ENCODE measurements at places on chromosomes 12 and 14.

- no peak for DNase-seq
Observed at GRCh38 chr12:106582641-106583230, at the start of gene RFX4. TSS of gene RFX4 (plus strand) at chr12:106583004. CDS start at chr12:106583321, 317 bp downstream.

DNA sequence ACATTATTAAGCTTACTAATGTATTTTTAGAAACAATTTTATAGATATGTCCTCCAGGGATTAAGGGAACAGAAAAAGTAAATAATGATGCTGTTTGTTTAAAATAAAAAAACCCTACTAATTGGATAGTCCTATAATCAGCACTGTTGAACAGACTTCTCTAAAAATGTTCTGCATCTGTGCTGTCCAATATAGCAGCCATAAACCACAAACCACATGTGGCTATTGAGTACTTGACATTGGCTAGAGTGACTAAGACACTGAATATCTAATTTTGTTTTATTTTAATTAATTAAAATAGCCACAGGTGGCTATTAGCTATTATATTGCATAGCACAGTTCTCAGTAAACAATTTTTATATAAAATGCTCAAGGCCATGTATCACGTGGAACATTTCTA, 210.4 kb downstream of the DPY19L2 start:
- DNase-seq, result no peak

- no peak for DNase-seq
Observed at GRCh38 chr14:35687335-35687939, 121.7 kb downstream of the RALGAPA1 start.

- DNase-seq, result no peak
Observed at GRCh38 chr12:75568393-75568792, 57.0 kb upstream of the KRR1 start.

DNA sequence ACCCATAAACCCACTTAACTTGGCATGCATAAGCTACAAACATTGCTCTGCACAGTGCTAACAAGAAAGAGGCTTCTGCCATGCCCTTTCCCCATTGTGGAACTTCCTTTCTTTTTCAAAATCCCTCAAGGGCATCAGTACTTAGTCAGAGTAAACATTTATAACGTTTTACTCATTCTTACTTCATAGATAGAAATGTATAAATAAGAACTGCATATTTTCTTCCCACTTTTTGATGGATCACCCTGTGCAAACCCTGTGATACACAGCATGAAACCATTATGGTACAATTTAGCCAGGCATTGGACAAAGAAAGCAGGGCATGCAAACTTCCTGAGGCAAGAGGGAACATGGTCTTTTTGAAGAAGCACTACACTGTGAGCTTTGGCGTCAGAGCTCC, 113.8 kb upstream of the FOXG1 start:
- no peak for DNase-seq

DNA sequence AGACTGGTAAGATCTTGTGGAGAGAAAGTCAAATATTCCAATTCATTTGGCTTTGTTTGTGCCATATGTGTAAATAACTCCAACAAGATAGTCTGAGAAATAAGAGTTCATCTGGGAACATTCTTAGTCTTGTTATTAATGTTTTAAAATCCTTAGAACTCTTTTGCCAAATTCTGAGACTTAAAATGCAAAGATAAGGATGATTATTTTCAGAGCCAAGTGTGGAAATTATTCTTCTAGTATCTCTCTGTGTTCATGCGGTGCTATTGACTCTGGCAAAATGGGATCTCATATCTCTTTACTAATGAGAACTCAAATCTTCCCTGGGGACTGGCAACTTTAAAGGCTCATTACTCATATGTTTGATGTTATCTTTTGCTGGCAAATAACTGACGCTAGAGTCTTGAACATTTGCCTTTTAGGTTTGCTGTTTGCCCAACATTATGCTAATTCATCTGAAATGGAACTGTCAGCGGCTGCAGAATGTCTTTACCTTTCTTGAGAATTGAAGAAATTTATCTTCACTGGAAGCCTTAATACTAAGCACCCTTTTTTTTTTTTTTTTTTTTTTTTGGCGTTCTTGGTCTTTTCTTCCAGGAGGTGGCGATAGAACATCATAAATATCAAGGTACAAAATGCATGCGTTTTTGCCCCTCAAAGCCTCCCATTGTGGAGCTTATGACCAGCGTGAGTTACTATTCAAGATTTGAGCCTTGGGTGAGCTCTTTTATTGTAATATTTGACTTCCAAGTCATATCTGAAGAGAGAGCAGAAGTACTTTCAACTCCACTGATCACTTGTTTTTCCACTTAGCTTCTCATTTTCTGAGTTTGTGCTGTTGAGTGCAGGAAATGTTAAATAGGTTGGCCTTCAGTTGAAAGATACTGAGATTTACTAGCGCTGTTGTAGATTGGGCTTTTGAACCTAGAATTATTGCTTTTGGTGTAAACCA, 86.5 kb downstream of the CAND1 start:
- DNase-seq, result peak; percentile 56

GRCh38 chr12:19450362-19450761, 11.1 kb downstream of the AEBP2 start:
- DNase-seq, result no peak

DNA sequence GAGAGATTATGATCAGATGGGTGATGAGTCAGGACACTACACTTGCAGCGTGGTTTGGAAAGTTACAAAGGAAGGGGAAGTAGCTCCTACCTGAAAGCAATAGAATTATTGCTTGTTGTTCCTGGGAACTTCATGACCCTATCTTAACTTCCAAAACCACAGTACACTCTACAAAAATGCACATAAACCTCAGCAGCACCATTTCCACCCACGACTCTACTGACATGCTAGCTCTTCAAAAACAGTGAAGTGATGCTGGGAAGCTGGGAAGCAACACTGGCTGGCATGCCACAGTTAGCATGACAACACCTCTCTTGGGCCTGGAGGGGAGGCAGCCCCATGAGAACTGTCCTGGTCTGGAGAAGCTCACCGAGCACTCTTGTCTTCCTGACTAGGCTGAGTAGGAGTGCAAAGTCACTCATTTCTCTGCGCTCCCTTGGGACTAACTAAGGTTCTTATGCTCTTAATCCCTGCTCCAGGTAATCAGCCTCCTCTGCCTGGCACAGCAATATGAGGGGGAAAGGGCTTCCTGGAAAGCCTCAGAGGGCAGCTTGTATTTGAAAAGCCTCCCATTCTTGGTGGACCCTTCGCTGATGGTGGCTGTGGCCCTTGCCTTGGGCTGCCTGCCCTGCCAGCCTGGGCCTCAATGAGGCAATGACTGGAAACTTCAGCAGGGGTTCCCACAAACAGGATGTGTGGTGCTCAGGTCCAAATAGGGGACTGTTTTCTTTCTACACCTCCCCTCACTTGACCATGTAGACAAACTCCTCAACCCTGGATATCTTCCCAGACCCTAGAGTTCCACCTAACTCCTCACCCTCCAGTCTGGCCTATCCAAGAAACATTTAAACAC, 1.2 kb downstream of the KRT3 start:
- DNase-seq, result no peak

DNA sequence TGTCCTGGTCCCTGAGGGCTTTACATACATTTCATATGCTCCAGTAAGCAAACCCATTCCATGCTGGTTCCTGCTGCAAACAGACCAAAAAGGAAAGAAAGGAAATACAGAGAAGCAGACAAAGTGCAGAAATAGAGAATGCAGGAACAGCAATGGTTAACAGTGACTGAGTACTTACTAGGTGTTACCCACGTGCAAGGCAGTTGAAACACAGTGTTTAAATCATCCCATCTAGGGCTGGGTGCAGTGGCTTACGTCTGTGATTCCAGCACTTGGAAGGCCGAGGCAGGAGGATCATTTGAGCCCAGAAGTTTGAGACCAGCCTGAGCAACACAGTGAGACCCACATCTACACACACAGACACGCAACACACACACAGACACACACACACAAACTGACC, 21.2 kb upstream of the NINJ2 start:
- DNase-seq, result no peak
